ENCODE measurements at places on chromosomes 4 and X.
A peak's percentile ranks its signal among the peaks of the same experiment; 100 is the strongest.

- no peak for DNase-seq
Measured at GRCh38 chr4:158410272-158410671, 111.4 kb upstream of the RXFP1 start.

- peak; percentile 88 for DNase-seq
Measured at GRCh38 chrX:71622576-71623450, 4.5 kb upstream of the CXCR3 start.

GRCh38 chr4:2260344-2261109, 1.4 kb downstream of the MXD4 start:
- DNase-seq, result no peak

- no peak for DNase-seq
Measured at GRCh38 chr4:89196745-89197144, 85.4 kb downstream of the TIGD2 start.

GRCh38 chrX:153878345-153878744, 7.6 kb downstream of the L1CAM start:
- no peak for DNase-seq

DNA sequence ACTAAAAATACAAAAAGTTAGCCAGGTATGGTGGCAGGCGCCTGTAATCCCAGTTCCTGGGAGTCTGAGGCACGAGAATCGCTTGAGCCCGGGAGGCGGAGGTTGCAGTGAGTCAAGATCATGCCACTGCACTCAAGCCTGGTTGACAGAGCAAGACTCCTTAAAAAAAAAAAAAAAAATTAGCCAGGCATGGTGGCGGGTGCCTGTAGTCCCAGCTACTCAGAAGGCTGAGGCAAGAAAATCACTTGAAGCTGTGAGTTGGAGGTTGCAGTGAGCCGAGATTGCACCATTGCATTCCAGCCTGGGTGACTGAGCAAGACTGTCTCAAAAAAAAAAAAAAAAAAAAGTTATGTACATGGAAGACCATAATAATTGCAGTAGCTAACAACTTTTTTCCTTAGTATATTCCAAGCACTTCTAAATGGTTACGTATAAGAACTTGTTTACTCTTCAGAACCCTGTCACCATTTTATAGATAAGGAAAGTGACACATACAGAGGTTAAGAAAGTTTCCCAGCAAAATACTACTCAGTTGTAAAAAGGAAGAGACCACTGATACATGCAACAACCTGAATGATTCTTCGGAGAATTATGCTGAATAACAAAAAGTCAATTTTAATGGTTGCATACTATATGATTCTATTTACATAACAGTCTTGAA, 24.5 kb downstream of the RUFY3 start:
- no peak for DNase-seq
